AG08395 (cell line): ENCODE measurements at places on chromosomes 4 and X.
A peak's percentile ranks its signal among the peaks of the same experiment; 100 is the strongest.

- no peak for DNase-seq
Measured at GRCh38 chrX:104391906-104392305, 137.2 kb upstream of the ESX1 start.

- DNase-seq = no peak
Measured at GRCh38 chrX:7115557-7115956, 32.0 kb upstream of the STS start.

GRCh38 chr4:76850010-76850441 is 47.9 kb downstream of the SOWAHB start:
- peak; percentile 55 for DNase-seq

DNA sequence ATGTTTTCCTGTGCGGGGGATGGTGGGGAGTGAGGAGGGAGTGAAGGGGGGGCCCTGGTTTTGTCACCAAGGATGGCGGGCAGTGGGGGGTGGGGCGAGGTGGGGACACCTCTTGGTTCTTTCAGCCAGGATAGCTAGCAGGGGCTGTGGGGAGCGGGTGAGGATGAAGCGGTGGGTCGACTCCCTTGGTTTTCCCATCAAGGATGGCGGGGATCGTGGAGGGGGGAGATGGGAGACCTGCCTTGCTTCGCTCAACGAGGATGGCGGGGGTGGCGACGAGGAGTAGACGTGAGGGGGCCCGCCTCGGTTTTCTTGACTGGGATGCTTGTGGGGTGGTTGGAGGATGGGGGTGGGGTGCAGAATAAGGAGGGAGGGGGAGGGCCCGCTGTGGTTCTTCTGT is 643 bp downstream of the FHL1 start:
- DNase-seq = no peak

DNA sequence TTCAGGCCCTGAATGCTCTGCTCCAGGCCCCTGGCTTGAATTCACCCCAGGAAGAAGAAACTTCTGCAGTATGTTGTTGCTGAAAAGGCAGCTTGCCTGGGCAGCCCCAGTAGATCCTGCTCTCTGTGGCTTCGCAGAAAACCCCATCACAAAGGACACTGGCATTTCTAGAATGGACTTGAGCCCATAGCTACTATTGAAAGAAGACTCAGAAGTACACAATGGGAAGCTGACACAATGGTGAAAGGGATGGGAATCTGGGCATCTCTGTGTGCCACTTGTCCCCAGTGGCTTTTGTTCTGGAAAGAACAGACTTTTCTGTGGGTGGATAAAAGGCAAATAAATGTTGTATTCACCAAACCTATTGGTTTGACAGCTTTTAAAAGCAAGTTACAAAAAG is 67.4 kb upstream of the SCML1 start:
- DNase-seq = no peak

DNA sequence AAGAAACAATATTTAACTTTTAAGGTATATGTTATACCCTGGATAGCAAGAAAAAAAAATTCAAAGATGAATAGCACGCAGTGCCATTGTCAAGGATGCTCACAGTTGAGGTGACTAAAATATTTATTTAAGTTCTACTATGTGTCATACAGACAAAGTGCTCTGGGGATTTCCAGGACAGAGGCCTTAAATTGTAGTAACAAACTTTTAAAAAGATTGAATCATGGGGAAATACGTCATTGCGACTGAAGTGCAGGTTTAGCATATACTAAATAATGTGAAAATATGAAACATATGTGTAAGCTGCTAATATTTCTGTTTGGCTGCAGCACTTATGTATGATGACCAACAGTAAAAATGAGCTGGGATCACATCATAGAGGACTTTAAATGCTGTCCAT is 748.0 kb upstream of the PCDH7 start:
- DNase-seq = no peak

GRCh38 chr4:104969394-104970082 is 177.1 kb upstream of the TET2 start:
- DNase-seq = no peak

- no peak for DNase-seq
Measured at GRCh38 chr4:98352396-98352795, 91.2 kb downstream of the RAP1GDS1 start.

GRCh38 chr4:88731381-88731780 is 33.8 kb upstream of the NAP1L5 start:
- no peak for DNase-seq

- DNase-seq = no peak
Measured at GRCh38 chr4:47567511-47567910, 82.4 kb downstream of the ATP10D start.

DNA sequence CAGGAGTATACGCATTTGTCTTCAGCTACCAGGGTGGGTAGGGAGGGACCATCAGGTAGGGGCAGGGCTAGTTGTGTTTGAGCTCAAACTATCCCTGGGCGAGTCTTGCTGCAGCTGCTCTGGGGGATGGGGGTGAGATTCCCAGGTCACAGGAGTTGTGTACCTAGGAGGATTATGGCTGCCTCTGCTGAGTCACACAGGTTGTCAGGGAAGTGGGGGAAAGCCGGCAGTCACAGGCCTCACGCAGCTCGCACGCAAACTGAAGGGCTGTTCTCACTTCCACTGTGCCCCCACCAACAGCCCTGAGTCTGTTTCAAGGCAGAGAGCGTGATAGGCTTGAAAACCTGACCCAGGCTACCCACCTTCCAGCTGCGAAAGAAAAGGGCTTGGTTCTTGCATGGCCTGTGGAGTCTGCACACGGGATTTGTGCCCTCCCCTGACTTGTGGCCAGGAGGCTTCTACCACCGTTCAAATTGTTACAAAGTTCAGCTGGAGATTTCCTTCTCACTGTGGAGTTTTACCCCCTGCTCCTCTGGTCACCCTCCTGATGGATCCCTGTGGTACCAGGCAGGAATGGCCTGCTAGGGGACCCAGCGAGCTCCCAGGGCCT is 63.8 kb downstream of the ARFIP1 start:
- DNase-seq = no peak

GRCh38 chrX:144275367-144275766 is 391.5 kb downstream of the UBE2NL start:
- DNase-seq = no peak

- no peak for DNase-seq
Measured at GRCh38 chr4:157791236-157791635, 381.6 kb downstream of the GASK1B start.

DNA sequence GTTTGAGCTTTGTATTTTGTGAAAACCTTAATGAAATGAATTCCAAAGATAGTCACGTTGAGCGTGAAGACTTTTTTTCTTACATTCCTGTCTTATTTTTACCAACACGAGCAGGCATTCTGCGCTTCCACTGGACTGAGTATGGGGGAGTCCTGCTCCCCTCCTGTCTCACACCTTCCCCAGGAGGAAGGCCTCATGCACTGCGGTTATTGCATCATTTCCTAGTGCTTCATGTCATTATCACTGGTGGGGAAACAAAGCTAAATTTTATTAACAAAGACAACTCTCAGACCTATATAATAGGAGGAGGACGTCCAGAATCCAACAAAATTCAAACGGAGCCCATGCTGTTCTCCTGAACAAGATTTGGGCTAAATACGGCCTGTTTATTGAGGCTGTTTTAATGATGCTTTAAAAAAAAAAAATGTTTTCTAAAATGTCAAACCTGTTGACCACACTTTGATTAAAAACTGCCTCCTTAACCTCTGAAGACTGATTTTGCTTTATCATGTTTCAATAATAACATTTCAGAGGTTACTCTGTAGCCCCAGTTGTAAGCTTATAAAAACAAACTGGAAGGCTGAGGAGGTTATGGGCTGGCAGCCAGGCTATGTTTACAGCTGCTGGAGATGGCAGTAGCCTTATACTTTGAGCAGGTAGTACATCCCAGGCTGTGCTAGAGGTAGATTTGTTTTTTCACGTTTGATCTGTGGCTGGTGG is 118.0 kb downstream of the SOWAHB start:
- no peak for DNase-seq

- peak; percentile 23 for DNase-seq
Measured at GRCh38 chrX:153727123-153727931, 2.7 kb downstream of the ABCD1 start.

DNA sequence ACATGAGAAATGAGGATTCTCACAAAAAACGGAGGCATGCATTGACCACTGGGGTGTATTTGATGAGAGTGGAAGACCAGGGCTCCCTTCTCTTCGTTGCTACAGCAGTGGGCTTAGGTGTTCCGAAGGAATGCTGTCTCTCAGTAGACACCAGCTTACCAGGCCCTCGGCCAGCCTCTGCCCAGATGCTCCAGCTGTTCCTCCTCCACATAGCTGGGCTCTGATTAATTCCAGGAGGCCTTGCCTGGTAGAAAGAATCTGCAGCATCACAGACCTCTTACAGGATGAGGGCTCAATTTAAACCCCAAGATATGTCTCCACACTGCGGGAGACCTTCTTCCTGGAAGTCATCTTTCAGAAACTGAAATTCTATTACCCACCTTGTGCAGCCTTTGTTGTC is 346.6 kb upstream of the TENM3 start:
- peak; percentile 27 for DNase-seq

- DNase-seq = peak; percentile 50
Measured at GRCh38 chr4:140052050-140052449, 101.9 kb downstream of the MAML3 start.
